Adipocyte (in vitro differentiated cells): ENCODE measurements at places on chromosomes 6 and 20.

DNA sequence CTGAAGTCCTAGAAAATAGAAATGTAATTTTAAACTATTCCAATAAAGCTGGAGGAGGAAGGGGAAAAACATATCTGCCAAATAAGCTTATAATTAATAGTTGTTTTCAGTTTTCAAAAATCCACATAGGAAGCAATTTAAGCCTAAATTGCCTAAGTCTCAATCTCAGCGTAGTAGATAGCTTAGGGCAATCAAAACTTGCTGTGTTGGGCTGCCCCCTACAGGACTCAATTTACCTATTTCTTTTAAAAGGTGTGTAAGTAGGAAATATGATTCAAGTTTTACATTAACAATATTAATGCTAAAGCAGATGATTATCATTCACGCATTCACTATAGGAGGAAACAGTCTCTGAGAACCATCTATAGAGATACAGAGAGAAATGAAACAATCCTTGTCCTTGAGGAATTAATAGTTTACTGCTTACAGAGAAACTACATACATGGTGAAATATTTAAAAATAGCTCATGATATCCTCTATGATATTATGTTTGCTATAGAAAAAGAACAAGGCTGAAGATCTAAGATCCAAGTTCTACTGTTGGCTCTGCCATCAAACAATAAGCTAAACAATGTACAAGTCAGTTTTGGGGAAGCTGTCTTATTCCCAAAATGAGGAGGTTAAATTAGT lies 102.1 kb downstream of the ATG5 start:
- peak; percentile 92 for DNase-seq

- no peak for DNase-seq
Observed at GRCh38 chr6:148199584-148199983, 143.1 kb upstream of the SASH1 start.

DNA sequence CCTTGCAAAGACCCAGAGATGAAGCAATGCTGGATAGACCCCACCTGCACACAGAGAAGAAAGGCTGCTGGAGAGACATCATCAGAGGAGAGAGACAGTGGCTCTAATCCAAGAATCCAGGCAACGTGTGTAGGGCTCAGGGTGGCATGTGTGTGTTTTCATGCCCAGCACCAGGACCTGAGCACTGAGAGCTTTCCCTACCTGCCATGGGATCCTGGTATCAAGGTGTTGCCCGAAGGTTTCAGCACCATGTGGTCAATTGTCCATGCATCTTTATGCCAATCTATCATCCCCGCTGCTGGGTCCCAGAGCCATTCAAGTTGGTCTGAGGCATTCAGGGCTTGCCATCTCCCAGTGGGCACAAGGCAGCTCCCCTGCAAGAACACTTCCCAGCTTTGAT lies 7.5 kb upstream of the CD93 start:
- DNase-seq: no peak

DNA sequence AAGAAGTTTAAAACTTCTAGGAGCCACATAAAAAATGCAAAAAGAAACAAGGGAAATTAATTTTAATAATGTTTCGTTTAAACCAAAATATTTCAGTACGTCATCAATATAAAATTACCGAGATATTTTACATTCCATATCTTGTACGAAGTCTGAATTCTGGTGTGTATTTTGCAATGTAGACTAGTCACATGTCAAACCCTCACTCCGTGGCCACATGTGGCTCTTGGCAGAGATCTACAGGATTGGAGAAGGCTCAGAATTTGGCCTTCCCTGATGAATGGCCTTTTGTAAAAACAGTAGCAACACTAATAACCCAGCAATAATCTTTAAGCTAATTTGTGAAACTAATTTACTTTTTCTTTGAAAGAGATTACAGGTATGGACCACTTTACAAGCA lies 217.1 kb downstream of the PRL start:
- no peak for DNase-seq

- DNase-seq: no peak
Observed at GRCh38 chr6:163596174-163596573, 181.7 kb downstream of the QKI start.
